Mesothelial cell of epicardium (in vitro differentiated cells): ENCODE measurements at places on chromosomes 16 and 17.

GRCh38 chr16:60648290-60648689, 1387.9 kb downstream of the CDH8 start:
- DNase-seq, result no peak

- no peak for DNase-seq
Observed at GRCh38 chr16:65572156-65572555, 450.3 kb upstream of the CDH11 start.

- DNase-seq, result no peak
Observed at GRCh38 chr17:5237541-5238016, 2.9 kb upstream of the SCIMP start.

GRCh38 chr16:67648088-67648763, 3.3 kb downstream of the CARMIL2 start:
- DNase-seq, result no peak

DNA sequence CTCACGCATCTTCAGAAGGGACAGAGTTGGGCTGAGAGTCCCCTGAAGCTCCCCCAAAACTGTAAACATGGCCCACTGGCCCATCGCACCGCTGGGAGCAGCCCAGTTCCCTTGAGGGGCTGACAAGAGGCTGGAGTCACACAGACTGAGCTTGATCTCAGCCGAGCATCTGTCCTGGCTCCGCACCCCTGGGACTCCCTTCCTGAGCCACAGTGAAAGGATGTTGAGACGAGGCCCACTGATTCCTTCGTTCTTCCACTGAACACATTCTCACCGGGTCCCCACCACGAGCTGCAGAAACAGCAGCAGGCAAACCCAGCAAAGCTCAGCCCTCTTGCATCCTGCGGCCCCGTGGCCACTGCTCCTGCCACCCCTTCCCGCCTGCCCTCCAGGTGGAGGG, 145.9 kb upstream of the CIBAR2 start:
- no peak for DNase-seq

DNA sequence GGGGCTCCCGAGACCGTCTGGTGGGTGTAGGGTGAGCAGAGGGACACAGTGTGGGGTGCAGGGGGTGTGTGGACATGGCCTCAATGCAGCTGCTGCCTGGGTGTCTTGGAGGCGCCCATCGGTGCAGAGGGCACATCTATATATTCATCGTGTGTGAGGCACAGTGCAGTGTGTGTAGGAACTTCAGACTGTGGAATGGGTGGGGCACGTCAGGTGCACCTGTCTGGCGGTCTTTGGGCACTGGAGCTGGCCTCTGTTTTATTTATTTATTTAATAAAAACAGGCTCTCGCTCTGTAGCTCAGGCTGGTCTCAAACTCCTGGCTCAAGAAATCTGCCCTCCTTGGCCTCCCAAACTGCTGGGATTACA, 16.8 kb downstream of the LASP1 start:
- no peak for DNase-seq

- no peak for DNase-seq
Observed at GRCh38 chr16:48132696-48133095, 23.1 kb downstream of the ABCC12 start.

DNA sequence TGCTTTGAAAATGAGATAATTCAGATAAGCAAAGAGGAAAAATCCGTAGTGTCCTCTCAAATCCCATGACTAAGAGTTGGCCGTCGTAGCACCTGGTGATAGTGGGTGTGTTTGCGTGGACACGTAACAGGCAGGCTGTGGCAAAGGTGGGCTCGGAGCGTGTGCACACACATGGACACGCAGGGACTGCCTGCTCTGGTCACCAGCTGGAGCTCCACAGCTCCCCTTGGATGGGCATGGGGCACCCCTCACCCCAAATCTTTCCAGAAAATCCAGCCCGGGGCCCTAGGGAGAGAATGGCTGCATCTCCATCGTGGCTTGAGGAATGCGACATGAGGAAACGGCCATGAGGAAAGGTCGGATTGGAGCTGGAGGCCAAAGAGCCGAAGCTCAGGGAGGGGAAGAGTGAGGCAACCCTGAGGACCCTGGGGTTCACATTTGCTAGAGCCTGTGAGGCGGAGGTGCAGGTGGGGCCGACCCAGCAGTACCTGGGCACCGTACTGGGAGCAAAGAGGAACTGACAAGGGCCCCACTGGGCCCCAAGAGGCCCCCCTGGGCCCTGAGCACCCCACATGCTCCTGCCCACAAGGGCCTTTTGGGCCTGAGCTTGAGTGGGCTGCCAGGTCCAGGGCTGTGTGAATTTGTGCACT, 51.6 kb downstream of the DNAH17 start:
- no peak for DNase-seq

GRCh38 chr17:79203016-79203415, 128.4 kb downstream of the ENGASE start:
- DNase-seq, result no peak

DNA sequence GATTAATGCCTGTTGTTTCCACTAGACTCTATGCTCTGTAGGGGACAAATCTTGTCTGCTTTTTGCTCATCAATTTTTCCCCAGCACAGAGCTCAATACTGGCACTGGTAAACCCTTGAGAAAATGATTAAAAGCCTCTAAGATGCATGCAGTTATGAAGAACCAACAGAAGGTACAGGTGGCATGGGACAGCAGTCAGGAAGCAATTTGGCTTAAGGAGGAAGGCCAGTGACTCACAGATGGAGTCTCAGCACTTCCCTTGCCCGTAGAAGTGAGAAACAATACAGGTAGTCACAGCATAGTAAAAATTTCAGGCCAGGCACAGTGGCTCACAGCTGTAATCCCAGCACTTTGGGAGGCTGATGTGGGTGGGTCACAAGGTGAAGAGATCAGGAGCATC, 504.7 kb upstream of the RBFOX1 start:
- no peak for DNase-seq

DNA sequence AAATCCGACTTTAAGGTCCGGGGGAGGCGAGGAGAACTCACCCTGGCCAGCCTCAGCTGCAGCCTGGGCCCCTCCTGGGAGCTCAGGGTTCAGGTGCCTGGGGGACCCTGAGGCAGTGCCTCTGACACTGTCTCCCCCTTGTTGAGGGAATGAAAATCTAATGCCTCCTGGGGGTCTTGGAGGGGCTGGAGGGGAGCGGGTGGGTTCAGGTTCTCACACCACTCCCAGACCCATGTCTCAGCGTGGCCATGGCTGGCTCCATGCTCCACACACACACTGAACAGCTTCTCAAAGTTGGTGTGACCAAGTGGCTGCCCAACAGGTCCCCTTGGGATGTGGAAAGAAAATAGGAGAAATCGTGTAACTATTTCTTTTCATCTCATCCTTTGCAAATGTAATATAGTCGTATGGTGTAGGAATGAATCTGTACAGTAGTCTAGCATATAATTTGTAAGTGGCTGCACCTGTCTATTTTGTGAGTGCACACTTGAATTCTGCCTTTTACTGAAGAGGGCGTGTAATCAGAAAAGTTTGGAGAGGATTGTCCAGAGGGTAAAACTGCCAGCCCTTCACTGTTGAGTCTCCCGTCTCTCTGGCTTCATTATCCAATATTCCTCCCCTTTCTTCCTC, 788 bp upstream of the PRCD start:
- no peak for DNase-seq

DNA sequence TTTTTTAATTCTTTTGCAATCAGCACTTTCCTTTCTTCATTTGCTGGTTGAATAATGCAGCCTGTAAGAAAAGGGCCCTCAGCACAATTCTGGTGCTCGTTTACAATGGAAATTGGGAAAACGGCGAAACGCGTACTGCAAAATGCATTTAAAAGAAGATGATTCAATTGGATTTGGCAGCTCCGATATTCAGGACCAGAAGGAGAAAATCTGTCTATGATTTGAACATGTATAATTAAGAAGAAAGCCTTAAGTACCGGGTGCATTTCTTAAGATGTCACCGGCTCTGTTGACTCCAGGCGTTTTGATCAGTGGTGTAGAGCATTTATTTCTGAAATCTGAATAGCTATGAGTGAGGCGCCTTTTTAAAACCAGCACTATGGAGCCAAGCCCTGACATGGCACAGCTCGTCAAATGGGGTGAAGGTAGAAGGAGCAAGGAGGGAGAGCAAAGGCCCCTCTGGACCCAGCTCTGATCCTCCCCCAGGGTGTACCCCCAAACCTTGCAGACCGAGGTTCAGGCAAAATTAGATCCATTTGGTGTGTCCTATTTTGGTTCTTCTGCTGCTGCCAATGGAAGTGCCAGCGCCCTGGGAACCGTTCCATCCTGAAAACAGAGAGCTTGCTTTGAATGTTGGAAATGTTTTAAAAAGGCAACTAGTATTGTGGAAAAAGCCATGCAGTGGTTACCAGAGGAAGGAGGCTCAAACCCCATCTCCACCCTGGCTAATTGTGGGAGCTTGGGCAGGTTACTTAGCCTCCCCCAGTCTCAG, 161.4 kb upstream of the RPL38 start:
- no peak for DNase-seq

GRCh38 chr17:2188971-2189630, 114.5 kb downstream of the SMG6 start:
- DNase-seq, result no peak

- no peak for DNase-seq
Observed at GRCh38 chr17:15434956-15435355, 32.5 kb downstream of the CDRT4 start.

DNA sequence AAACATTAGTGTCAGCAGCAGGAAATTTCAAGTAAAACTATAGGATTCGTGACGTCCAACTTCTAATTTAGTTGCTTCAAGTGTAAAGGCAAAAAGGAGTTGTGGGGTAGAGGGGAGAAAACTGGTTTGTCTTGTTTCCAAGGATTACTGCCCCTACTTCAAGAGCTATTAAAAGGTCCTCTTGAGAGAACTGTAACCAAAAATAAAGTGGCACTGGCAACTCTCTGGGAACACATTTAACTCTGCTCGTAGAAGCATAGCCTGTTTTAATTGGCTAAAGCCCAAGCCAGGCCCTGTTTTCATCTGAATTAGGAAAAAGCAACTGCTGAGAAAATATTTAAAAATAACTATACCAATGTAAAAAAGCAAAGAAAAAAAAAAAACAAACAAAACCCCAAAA, 51.8 kb upstream of the AKAP1 start:
- no peak for DNase-seq

DNA sequence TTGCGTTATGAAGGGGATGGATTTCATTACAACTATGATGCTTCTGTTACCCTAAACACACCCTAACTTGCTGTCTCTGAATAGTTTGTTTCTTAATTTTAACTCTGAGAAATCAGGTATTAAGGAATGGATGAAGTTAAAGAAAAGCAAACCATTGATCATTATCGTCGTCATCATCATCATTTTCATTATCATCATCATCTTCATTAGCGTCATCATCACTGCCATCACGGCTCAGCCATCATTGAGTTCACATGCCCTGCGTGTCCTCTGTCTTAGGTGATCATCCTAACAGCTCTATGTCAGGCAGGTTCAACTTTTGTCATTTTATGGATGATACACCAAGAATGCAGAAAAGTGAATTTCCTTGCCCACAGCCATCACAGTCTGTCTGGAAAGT, 477.5 kb upstream of the EEF2KMT start:
- DNase-seq, result no peak

GRCh38 chr17:32302860-32303649, 37.4 kb downstream of the RHBDL3 start:
- DNase-seq, result no peak

DNA sequence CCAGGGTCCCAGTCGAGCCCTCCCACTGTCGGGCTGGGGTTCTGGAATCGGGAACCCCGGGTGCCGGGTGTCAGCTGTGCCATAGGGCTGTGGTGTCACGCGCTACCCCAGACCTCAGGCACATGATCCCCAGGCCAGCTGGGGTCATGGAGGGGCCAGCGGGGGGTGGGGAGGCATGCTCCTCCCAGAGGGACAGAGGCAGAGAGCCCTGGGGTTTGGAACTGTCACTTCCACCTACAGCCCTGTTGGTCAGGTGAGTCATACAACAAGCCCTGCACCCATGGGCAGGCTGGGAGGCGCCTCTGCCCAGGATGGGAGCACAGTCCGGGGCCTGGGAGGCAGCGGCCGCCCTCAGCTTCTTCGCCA, 63.0 kb downstream of the BAIAP2 start:
- DNase-seq, result no peak

- DNase-seq, result peak; percentile 57
Observed at GRCh38 chr17:19317359-19318095, 45.0 kb downstream of the B9D1 start.

GRCh38 chr17:29840884-29841283, 89.1 kb downstream of the SSH2 start:
- no peak for DNase-seq

DNA sequence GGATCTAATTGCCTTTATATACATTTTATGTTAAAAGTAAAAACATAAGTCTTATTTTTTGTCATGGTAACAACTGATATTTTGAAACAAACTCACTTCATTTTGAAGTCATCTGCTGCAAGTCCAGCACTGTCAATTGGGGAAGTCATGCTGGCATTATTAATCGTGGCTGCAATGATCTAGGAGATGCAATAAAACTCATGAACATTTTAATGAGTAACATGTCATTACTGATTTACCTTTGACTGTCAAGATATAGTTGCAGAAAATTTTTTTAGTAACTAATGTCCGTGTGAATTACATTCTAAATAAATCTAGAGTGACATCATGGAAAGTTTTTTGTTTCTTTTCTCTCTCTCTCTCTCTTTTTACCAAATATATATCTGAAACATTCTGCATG, 17.3 kb upstream of the KRT24 start:
- DNase-seq, result no peak

DNA sequence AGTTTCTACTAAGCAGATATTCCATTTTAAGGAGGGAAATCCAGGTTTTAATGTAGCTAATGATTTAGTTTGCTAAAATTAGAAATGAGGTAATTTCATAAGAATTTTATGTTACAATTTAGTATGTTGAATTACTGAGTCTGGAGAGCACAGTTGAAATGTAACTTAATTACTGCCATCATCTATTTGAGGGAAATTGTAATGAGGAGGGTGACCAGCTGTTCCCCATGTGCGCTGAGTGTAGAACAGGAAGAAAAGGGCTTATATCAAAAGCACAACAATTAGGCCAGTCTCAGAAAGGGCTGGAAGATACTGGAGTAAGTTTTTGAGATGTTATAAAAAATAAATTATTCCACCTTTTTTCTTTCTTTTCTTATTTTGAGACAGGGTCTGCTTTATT, 735.1 kb upstream of the GOT2 start:
- no peak for DNase-seq

- no peak for DNase-seq
Observed at GRCh38 chr16:82043680-82044584, 8.9 kb downstream of the HSD17B2 start.

GRCh38 chr16:79074951-79075350, 525.6 kb downstream of the MAF start:
- no peak for DNase-seq

DNA sequence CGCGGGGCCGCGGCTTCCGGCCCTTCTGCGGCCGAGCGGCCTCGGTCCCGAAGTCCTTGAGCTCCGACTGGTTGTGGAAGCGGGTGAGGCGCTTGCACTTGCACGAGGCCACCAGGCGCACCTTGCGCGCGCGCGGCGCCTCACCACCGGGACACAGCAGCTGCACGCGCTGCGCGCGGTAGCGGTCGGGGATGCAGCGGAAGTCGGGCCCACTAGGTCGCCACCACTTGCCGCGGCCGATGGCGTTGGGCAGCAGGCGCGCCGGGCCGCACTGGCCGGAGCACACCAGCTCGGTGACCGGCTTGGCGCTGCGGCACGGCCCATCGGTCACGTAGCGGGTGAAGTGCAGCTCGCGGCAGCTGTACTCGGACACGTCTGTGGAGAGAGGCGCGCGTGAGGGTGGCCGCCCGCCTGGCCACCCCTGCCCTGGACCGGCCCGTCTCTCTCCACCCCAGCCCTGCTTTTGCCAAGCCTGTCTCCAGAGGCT, 3.2 kb downstream of the SOST start:
- peak; percentile 65 for DNase-seq
